ENCODE measurements at places on chromosomes 3 and 15. TPM values are rescaled to one million over a fixed set of nuclear protein-coding genes. Genes with fewer than 3 reads are reported as not detected.

TMCO5A gene
- polyA plus RNA-seq: not detected

CLSTN2 gene
- 0.17 TPM for polyA plus RNA-seq

LTF gene
- polyA plus RNA-seq: not detected

PRR20G gene
- polyA plus RNA-seq: not detected

INKA1 gene
- polyA plus RNA-seq: 12.0 TPM

POLQ gene
- polyA plus RNA-seq: 4.4 TPM

TRNT1 gene
- polyA plus RNA-seq: 5.4 TPM

CHRFAM7A gene
- polyA plus RNA-seq: 0.22 TPM

GABRA5 gene
- polyA plus RNA-seq: not detected

MAGI1 gene
- 8.0 TPM for polyA plus RNA-seq
